ENCODE measurements at places on chromosomes 1 and 21.

GRCh38 chr21:27225151-27225550, 258.3 kb upstream of the ADAMTS5 start:
- no peak for DNase-seq

DNA sequence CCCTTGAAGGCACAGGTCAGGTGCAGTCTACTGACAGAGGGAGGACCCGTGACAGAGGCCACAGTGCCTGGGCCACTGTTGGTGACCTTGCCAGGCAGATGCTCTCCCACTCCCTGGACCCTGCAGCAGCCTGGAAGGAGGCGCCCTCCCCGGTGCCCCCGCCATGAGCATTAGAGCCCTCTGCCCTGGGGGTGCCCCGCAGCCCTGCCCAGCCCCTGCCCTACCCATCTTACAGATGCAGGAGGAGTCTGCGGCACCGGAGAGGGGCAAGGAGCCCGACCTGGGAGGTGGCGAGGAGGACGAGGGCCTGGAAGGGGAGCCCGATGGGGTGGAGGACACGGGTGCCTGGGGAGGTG, 9.7 kb upstream of the SMIM1 start:
- DNase-seq, result no peak

GRCh38 chr1:50522691-50523342, 99.6 kb upstream of the DMRTA2 start:
- no peak for DNase-seq

DNA sequence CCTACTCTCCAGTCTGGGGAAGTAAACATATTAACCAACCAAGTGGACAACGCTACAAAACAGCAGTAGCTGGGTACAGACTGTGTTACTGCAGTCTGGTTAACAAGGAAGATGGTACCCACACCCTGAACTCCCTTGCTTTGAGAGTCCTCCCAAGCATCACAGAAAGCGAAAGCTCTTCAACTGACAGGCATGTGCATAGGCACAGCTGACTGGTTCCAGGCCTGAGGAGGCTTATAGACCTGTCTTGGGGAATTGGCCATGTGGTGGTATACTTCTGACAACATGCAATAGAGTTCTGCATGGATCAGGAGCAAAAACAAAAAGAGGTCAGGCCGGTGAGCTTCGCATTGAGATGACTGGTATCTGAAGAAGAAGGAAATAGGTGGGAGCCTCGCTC, 17.4 kb downstream of the LMX1A start:
- no peak for DNase-seq
